ENCODE measurements at places on chromosomes 6 and 20.

- no peak for DNase-seq
These were observed 213.9 kb upstream of the STXBP5 start for GRCh38 chr6:146990284-146990683.

DNA sequence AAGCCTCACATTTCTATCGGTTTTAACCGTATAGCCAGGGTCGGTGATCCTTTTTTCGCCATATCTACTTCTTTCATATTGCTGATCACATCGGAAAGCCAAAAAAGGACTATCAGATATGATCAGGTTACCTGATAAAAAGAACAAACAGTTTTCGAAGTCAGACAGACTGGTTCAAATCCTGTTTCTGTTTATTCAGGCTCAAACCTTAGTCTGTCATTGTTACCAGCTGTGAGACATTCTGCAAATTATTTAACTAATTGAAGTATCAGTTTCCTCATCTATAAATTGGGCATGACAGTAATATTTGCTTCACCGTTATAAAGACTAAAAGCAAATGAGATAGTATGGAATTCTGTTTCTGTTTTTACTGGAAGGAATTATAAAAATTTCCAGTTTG, 111.3 kb downstream of the TSHZ2 start:
- no peak for DNase-seq

- DNase-seq: no peak
These were observed 115.4 kb downstream of the BCAS1 start for GRCh38 chr20:53954723-53955658.

DNA sequence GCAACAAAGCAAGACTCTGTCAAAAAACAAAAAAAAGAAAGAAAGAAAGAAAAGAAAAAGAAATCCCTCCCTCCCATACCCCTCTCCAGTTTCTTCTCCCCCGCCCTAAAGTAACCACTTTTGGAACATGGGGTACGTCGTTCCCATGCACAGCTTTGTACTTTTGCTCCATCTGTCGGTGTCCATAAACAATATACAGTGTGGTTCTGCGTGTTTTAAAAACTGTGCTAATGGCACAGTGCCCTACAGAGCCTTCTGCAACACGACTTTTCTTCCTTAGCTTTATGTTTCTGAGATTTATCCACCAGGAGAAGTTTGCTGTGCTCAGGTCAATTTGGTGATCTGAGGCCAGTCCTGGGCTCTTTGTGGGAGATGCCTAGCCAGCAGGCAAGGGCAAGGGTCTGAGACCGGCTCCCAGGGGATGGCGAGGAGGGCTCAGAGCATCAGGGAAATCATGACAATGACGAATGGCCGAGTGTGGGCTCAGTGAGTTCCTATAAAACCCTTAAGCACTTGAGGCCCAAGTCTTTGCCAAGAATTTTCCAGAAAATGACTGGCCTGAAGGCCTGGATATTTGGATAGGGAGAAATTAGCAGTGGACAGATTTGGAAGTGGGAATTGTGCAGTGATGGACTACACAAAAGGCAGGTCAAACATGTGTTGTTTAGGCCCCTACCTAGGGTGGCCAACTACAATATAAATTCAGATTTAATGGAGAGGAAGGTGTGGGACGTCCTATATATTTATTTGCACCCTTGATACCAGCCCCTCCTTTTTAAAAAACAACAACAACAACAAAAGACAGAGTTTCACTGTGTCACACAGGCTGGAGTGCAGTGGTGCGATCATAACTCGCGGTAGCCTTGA, 1.9 kb upstream of the BCAS4 start:
- DNase-seq: no peak

DNA sequence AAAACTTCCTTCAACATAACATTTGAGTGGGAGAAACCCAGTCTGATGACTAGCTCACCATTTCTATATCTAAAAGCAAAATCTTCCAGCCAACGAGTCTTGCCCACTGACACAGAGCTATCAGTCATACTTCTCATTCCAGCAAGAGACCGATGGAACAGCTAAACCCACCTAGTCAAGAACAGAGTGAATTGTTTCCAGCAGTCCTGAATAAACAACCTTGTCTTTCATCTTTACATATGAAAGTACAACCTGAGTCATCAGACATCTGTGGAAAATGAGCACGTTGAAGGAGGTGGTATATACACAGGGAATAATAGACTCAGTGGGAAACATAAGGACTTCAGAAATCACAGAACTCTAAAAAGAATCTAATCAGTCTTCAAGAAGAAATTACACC, 23.8 kb downstream of the NRSN1 start:
- DNase-seq: no peak

GRCh38 chr20:35657271-35657670, 7.4 kb downstream of the CPNE1 start:
- no peak for DNase-seq

DNA sequence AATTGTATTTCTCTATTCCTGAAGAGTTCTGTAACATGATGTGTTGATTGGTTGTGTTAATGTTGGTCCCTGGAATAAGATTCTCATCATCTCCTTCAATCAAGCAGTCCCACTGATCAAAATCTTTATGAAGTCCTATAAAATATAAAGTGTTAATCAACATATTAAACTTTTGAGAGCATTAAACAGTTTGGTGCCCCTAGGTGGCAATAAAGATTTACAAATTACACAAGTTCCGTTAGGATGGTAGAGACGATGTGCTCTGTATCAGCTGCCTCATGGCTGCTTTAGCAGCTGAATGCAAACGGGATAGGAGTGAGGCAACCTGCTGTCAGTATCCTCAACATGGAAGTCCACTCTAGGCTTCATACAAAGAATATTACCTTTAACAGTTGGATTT, 16.9 kb downstream of the TDRD6 start:
- no peak for DNase-seq

DNA sequence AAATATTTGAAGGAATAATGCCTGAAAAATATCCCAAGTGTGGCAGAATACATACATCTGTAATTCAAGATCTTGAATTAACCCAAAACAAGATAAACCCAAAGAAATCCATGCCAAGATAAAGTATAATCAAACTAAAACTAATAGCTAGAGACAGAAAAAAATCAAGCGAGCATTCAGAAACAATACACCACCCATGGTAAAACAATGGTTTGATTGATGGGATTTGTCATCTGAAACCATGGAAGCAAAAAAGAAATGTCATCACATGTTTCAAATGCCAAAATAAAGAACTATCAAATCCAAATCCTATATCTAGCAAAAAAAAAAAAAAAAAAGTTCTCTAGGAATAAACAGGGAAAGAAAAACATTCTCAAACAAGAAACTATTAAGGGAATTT, 5.1 kb upstream of the DEFB127 start:
- DNase-seq: no peak

- no peak for DNase-seq
These were observed 651.6 kb downstream of the UTRN start for GRCh38 chr6:144936764-144937163.

DNA sequence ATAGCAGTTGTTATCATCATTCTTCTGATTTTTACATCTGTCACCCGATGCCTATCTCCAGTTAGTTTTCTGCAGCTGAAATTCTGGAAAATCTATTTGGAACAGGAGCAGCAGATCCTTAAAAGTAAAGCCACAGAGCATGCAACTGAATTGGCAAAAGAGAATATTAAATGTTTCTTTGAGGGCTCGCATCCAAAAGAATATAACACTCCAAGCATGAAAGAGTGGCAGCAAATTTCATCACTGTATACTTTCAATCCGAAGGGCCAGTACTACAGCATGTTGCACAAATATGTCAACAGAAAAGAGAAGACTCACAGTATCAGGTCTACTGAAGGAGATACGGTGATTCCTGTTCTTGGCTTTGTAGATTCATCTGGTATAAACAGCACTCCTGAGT, 2.1 kb downstream of the CALHM6 start:
- no peak for DNase-seq

- no peak for DNase-seq
These were observed 236.0 kb upstream of the DEFB112 start for GRCh38 chr6:50285735-50286134.

- DNase-seq: peak; percentile 8
These were observed 665.1 kb downstream of the RNF144B start for GRCh38 chr6:19052219-19052618.

DNA sequence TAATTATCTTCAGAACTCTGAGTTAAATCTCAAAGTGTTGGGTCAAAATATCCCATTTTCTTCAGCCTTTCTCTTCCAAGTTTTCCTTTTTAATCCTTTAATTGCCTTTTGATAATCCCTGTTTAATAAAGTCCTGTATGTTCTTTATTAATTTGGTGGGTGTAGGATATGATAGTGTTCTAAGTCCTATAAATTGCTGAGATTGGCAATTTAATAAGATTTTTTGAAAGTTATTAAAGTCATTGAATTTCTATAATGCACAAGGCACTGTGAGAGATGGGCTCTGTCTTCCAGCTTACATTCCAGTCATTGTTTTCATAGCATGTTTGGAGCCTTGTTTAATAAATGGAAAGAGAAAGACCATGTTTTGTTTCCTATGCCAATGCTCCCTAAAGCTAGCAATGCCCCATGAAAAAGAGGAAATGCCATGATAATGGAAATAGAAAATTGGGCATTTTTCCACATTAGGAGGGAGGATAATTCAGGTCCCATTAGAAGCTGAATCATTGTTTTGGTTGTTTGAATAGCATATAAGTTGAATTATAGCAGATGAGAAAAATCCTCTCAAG, 404.8 kb downstream of the CD109 start:
- DNase-seq: no peak

DNA sequence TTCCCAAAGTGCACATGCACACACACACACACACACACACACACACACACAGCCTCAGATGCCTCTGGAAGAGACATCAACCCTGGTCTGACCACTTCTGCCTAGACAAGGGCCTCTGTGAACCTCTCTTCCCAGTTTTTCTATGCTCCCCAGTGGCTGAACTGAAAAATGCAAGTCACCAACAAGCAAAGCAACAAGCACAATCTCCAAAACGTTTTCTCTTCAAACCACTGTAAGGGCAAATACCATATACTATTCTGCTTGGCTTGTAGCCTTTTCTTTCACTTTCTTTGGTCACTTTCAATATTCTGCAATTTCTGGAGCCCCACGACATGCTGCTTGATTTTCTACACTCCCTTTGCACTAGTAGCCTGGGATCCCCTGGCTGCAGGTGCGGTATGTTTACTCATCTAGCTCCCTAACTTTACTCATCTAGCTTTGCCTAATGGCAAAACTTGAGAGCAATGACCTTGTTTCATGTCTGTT, 121.4 kb upstream of the DST start:
- DNase-seq: no peak

DNA sequence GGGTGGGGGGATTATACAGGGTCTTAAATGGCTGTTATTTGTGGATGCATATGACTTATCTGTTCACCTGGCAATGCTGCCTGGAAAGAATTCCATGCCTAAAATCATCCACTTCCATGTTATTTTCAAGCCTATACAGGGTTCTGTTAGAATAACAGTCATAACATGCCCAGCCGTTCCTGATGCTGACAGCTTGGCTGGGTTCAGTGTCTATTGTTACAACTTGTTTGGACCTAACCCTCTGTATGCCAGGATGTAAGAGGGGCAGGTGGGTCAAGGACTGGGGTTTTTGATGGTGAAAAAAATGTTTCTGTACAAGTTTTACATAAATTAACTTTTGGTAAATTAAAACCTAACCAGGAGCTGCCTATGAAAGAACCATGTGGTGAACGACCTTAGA, 79.8 kb downstream of the GINS1 start:
- DNase-seq: no peak

DNA sequence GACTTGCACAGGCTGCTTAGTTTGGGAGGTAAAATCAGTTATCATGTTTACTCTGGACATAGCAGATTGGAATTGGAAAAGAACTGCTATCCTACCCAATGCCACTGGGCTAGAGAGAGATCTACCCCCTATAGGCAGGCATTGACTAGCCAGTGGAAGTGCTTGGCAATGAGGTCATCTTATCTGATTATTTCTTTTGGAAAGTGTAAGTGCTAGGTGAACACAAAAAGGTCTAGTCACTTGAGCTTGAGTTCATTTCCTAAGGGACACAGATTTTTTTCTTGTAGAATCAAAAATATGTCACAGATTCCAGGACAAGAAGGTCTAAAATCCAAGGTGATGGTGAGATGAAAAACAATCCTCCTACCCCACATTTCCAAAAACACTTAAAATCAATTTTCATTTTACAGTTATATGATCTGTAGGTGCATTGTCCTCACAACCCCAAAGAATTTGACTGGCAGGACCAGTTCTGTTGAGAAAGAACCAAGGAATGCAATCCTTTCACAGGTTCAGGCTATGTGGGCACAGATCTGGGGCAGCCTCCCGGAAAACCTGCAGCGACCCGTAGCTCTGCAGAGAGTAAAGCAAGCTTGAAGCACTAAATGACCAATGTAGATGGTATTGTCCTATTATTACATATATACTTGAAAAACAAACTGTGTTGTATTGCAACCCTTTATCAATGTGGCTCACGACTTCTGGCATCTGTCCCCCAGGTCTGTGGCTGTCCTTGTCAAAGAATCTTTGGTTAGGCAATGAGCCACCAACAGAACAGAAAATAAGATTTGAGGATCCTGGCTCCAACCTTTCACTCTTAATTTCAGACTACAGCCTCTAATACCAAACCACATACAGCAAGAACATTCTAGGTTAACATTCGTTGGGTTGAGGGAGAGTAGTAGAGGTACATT, 67.3 kb upstream of the ADTRP start:
- DNase-seq: no peak

GRCh38 chr6:11292594-11293236, 60.2 kb upstream of the NEDD9 start:
- DNase-seq: no peak

GRCh38 chr6:21527731-21528130, 65.8 kb upstream of the SOX4 start:
- no peak for DNase-seq

GRCh38 chr6:11734861-11735613, 43.6 kb downstream of the ADTRP start:
- DNase-seq: no peak

DNA sequence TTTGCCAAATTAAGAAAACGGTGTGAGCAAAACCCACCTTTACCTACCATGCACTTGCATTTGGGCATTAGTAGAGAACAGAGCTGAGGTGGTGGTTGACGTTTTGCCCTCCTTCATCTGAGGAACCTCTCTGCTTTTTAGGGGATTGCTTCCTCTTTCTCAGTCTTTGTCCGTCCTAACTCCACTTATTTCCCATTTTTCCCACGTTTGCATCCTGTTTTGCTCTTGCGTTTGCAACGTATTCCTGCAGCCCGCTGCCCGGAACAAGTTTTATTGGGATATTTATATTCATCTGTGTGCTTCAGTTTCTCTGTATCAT, 374 bp upstream of the SERINC1 start:
- DNase-seq: no peak
